DND-41 (cell line): ENCODE measurements at places on chromosomes 6 and 20.

GRCh38 chr6:85453490-85453889 lies 3.6 kb downstream of the NT5E start:
- no peaks in the 10 kb centered on the region for H3K4me1 ChIP-seq
- no peak for DNase-seq

- no peaks in the 10 kb centered on the region for H3K27me3 ChIP-seq
- no peak for DNase-seq
- no peaks in the 10 kb centered on the region for H3K4me1 ChIP-seq
- H3K4me3 ChIP-seq, result no peak overlapping the region
- H3K36me3 ChIP-seq, result no peaks in the 10 kb centered on the region
These were observed 20.0 kb downstream of the KHDRBS2 start for GRCh38 chr6:62265906-62266525.

DNA sequence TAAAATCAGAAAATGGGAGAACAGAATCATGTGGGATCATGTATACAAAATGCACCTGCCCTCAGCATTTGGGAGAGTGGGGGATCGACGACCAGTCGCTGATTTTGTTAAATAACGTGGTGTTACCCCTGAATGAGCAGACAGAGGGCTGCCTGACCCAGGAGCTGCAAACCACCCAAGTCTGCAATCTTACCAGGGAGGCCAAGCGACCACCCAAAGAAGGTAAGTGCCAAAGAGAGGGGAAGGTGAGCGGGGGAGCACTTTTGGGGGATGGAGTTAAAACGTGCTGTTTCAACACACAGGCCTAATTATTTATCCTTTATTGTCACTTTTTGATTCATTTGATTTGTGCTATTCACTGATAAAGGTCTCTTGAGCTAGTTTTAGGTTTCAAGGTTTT lies 4.1 kb downstream of the ADGRB3 start:
- no peaks in the 10 kb centered on the region for H3K36me3 ChIP-seq
- DNase-seq, result no peak
- no peak overlapping the region for H3K4me3 ChIP-seq

DNA sequence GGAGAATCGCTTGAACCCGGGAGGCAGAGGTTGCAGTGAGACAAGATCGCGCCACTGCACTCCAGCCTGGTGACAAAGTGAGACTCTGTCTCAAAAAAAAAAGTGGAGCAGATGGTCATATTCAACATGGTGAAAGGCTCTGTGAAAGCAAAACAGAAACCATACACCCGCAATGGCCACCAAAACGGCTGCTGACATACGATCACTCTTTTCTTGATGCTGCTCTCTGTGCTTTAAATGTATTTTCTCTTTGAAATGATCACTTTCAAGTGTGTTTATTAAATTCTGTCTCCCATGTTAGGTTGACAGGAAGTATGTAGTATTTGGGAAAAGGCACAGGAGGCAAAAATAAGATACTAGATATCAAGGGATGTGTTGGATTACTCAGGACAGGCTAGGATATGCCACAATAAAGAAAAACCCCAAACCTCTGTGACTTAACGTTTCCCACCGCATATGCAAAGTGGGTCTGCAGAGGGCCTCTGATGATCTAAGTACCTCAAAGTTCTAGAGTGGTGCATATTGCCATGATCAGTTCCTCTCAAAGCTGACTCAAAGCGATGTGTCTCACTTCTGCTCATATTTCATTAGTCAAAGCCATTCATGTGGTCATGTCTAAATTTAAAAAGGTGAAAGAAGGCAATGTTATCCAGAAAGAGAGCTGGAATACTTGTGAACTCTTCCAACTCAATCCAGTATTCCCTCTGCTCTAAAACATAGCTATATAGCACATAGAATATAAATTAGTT lies 155.1 kb upstream of the SOX4 start:
- DNase-seq, result peak; percentile 66
- peak overlapping the region; percentile 36 for H3K4me3 ChIP-seq
- no peaks in the 10 kb centered on the region for H3K36me3 ChIP-seq
- H3K27ac ChIP-seq, result peak overlapping the region; percentile 81
- H3K27me3 ChIP-seq, result no peaks in the 10 kb centered on the region

GRCh38 chr6:56756219-56756789 lies 113.6 kb upstream of the DST start:
- H3K4me3 ChIP-seq, result no peak overlapping the region
- no peak overlapping the region for H3K27ac ChIP-seq
- H3K36me3 ChIP-seq, result no peaks in the 10 kb centered on the region
- H3K4me1 ChIP-seq, result no peaks in the 10 kb centered on the region
- DNase-seq, result no peak

DNA sequence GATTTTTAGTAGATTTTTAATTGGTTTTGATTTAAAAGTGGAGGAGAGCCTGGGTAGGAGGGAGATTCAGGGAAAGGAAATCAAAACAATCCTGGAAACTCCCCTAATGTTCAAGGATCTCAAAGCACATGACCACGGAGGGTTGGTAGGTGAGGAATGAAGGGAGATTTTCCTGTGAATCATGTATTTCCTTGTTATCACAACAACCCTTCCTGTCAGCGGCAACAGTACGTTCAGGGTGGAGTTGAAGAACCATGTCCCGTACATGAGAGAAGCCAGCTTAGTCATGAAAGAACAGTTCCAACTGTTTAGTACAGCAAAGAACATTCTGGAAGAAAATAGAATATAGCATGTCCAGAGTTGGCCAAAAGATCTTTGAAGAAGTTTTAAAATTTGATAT lies 79.4 kb upstream of the SCAF8 start:
- H3K36me3 ChIP-seq, result no peaks in the 10 kb centered on the region
- H3K4me1 ChIP-seq, result no peaks in the 10 kb centered on the region
- no peak overlapping the region for H3K4me3 ChIP-seq
- DNase-seq, result no peak
- peaks cover 2% of the 10 kb centered on the region for H3K27me3 ChIP-seq
